ENCODE measurements at places on chromosomes 12 and 14.

DNA sequence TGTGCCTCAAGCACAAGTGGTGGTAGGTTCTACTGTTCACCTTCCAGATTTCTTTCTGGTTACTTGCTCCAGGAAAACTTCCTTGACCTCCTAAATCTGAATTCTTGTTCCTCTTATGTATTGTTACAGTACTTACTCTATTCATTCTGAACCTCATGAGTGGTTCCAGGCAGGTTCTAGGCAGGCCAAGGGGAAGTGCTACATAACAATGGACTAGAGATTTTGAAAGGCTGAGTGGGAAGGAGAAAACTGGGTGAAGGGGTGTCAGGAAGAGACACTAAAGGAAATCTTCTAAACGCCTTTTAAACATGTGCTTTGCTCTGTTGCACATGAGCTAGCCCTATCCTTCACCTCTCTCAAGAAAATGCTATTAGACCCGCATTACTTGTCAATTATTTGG is 1.6 kb downstream of the YARS2 start:
- no peak for DNase-seq

- no peak for DNase-seq
These were observed 1.4 kb downstream of the NIN start for GRCh38 chr14:50829489-50830043.

GRCh38 chr12:122872815-122873361 is 23.0 kb downstream of the VPS37B start:
- no peak for DNase-seq

DNA sequence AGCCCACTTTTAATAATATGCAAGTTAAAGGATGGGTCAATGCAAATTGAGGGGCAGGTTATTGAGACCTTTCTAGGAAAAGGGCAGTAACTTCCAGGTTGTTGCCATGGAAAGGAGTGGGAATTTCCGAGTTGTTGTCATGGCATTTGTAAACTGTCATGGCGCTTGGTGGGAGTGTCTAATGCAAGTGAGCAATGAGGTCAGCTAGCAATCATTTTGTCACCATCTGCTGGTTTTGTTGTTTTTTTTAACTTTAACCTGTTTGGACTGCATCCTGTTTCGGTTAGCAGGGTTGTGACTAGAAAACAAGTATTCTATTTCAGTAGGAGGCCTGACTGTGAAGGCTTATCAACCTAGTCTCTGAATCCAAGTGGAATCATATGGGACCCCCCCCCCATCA is 85.8 kb upstream of the TSPAN11 start:
- DNase-seq, result no peak

- no peak for DNase-seq
These were observed 7.6 kb downstream of the RNASE11 start for GRCh38 chr14:20580242-20580641.

- DNase-seq, result no peak
These were observed 16.1 kb downstream of the BIN2 start for GRCh38 chr12:51307655-51308593.

GRCh38 chr12:42744539-42745182 is 155.1 kb upstream of the PRICKLE1 start:
- DNase-seq, result no peak

DNA sequence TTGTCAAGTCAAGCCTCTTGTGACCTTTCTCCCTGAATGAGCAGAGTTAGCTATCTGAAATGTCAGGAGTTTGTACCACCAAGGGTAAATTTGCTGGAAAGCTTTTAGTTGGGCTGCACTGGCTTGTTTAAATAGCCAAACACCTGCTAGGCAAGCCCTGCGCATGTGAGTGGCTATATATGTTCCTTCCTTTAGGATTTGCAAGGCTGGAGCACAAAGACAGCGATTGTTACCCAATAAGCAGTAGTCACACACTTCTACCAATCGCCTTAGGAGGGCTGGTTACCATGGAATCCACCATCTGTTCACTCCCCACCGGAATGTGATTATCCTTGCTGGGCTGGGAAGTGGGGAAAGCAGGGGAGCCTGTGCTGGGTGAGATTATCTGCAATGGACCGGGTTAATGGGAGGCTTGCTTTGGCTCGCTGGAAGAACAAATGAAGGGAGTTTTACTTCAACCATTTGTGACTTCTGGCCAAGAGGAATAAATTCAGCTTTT is 102.5 kb downstream of the FGD4 start:
- DNase-seq, result peak; percentile 53

GRCh38 chr14:76134231-76134630 is 17.5 kb upstream of the GPATCH2L start:
- DNase-seq, result no peak

GRCh38 chr12:2853626-2854025 is 3.2 kb downstream of the TEX52 start:
- DNase-seq, result peak; percentile 82

DNA sequence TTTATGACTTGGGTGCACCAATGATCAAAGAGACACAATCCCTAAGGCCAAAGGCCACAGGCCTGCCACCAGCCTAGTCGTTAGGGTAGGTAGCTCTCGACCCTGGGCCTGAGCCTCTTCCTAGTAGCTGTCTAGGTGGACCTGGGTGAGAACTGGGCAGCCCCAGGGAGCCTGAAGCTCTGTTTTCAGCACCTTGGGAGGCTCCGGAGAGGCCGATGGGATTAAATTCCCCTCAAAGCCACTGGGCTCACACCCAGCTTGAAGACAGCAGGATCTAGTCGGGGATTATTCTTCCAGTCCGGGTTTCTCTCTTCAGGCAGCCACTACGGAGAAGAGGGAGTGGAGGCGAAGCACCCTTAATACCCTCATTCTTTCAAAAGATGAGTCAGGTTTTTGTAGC is 79.8 kb downstream of the TMEM260 start:
- no peak for DNase-seq

GRCh38 chr14:106530423-106531107 is 1004.2 kb downstream of the TMEM121 start:
- no peak for DNase-seq

- no peak for DNase-seq
These were observed 54.8 kb downstream of the NFKBIA start for GRCh38 chr14:35349496-35350365.

GRCh38 chr12:92927055-92927435 is 2.0 kb downstream of the EEA1 start:
- DNase-seq, result no peak
